ENCODE measurements at places on chromosomes 1 and 21.

GRCh38 chr1:192579010-192579738, 3.6 kb downstream of the RGS1 start:
- DNase-seq, result no peak

- no peak for DNase-seq
Measured at GRCh38 chr1:205275133-205275532, 46.4 kb downstream of the NUAK2 start.

GRCh38 chr1:48677306-48678287, 99.1 kb downstream of the BEND5 start:
- DNase-seq, result peak; percentile 44

DNA sequence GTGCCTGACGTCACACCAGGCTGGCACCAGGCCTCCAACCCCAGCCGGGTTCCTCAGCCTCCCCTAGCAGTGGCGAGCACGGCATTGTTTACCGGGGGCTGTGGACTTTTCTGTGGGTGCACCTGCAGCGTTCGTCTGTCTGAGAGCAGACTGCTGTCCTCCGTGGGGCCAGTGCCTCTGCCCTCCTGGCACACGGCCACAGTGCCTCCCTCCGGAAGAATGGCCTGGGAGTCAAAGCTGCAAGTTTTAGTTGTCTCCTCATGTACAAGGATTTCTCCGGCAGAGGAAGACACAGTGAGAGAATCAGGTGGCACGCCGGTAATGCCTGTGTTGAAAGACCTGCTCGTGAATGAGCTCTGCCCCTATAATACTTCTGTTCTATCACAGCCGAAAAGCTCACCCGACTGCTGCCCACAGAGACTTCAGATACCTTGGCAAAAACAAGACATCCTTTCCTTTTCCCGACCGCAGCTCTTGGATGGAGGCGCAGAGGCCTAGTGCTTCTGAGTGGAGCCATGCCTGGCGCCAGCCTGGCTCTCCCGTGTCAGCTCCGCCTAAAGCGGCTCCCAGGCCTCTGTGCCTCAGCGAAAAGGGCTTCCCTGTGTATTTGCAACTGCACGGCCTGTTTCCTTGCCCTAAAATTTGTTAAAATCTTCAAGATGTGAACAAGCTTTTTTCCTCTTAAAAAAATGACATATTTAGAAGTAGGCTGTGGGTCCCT, 71.4 kb downstream of the AGPAT3 start:
- DNase-seq, result no peak

- DNase-seq, result no peak
Measured at GRCh38 chr1:36510418-36510817, 27.7 kb upstream of the CSF3R start.

- DNase-seq, result no peak
Measured at GRCh38 chr1:184867866-184868689, 106.2 kb downstream of the NIBAN1 start.

GRCh38 chr1:215600258-215600792, 33.2 kb downstream of the KCTD3 start:
- DNase-seq, result no peak

DNA sequence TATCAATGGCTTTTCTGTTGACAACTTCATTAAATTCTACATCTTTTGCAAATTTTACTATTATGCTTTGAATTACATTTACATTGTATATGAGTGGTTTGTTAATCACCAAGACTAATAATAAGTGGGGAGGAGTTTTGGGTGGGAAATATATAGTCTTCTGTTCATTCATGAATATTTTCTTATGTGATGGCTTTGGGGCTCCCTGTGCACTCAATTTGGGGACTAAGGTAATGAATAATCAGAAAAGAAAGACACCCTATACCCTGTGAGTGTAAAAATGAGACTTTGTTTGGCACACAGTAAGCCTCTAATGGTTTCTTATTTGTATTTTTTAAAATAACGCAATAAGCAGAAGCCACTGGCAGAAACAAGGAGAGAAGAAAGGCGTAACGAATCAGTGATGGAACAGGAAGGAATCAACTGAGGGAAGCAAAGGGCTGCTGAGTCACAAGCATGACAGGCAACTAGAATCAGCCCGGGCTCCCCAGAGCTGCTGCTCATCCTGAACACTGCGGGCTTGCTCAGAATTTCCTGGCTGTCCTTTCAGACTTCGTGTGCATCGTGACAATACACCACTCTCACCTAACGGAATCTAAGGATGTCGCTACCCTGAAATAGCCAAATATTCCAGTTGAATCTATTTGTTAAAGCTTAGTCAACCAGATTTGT, 20.8 kb upstream of the RGS2 start:
- no peak for DNase-seq

DNA sequence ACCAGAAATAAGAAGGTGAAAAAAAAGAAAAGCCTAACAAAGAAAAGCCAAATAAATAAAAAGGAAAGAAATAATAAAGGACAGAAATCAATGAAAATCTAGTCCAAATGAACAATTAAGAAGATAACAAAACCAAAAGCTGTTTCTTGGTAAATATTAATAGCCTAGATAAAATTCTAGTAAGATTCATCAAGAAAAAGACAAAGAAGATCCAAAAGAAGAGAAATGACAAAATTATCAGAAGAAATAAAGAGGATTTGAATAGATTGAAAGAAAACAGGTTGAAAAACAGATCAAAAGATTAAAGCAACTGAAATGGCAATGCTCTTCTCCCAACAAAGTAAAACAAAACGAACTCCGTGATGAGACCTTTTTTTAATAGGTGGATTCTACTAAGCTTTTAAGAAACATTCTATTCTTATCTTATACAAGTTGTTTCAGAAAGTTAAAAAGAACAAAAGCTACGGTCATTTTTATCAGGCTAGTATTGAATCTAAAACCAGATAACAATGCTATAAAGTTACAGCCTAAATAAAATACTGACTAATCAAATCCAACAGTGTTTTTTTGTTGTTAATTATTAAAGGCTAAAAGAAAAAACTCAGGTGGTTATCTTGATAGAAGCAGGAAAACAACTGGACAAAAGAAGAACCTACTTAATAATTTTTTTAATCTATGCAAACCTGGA, 50.9 kb downstream of the ENAH start:
- no peak for DNase-seq

GRCh38 chr21:31493350-31493880, 149.4 kb upstream of the TIAM1 start:
- DNase-seq, result no peak

DNA sequence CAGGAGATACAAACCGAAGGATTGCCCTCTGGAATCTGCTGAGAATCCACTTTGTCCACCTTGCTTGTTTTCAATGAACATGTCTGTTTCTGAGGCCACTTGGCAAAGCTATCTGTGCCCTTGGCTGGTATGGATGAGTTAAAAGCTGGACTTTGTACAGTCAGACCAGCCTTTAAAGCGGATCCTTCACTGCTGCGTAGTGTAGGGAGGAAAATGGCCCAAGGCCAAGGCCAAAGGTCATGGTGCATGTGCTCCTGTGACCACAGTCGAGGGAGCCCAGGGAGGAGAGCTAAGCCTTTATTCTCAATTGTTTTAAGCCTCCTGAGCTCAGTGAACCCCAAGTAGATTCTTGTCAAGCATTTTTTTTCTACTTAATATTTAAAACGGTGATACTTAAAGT, 37.0 kb downstream of the KCNJ15 start:
- no peak for DNase-seq

DNA sequence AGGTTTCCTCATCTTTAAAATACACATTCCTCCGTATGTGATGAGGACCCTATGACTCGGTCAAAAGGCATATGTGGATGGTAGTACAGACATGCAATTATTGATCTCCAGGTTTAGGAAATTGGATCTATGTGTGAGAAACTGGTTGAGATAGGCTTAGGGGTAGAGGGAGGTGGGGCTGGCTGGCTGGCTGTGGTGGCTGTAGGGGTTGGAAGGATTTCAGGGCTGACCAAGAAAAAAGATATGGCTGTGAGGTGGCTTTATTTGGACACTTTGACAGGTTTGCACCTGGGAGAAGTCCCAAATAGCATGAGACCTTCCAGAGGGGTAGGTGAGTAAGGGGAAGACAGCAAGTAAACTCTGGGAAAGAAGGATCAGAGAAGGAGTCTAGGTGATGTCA, 39.6 kb upstream of the ADAM30 start:
- DNase-seq, result no peak

GRCh38 chr1:70504821-70505193, 93.7 kb downstream of the CTH start:
- no peak for DNase-seq

GRCh38 chr1:154328318-154329151, 3.2 kb downstream of the ATP8B2 start:
- peak; percentile 77 for DNase-seq

GRCh38 chr1:175904808-175905207, 161.4 kb upstream of the TNR start:
- DNase-seq, result no peak

DNA sequence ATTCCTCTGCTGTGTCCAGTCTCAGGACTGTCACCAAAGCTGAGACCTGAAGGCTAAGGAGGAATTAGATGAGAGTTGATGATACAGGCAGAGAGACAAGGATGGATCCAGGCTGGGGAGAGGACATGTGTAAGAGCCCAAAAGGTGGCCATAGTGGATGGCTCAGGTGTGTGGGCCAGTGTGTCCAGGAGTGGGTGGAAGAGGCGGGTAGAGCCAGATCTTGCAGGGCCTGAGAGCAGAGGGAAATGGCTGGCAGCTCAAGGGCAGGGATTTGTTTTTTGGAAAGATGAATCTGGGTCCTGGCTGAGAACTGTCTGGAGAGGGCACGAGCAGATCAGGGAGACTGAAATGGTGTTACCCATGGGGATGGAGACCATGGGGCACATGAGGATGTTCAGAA, 38.1 kb downstream of the AZIN2 start:
- DNase-seq, result no peak

DNA sequence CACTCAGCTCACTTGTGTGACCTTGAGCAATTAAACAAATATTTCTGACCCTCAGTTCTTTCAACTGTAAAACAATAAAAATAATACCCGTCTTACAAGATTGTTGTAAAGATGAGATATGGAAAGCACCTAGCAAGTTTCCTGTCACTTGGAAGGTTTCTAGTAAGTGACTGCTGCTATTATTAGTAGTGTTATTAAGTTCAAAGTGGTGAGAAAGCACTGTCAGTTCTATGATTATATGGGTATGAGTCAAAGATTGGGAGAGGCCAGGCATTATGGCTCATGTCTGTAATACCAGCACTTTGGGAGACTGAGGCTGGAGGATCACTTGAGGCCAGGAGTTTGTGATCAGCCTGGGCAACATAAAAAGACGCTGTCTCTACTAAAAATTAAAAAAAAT, 145.4 kb downstream of the C1orf21 start:
- no peak for DNase-seq

- no peak for DNase-seq
Measured at GRCh38 chr1:207261971-207262370, 59.5 kb upstream of the CD55 start.

DNA sequence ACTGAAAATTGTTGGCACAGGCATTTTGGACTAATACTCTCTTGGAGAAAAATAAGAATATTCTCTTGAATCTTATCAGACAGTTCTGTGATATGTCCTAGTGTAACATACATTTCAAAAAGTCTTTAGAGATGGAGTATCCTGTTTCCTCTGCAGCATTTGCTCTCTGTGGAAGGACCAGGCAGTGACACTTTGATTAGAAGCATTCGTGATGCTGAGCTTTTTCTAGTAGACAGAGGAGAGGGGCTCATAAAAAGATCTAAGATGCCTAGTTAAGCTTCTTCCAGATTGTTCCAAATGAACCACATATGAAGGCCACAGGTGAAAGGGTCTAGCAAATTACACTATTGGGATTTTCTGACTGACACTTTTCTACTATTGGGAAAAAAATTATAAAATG, 120.3 kb downstream of the C1orf21 start:
- no peak for DNase-seq

DNA sequence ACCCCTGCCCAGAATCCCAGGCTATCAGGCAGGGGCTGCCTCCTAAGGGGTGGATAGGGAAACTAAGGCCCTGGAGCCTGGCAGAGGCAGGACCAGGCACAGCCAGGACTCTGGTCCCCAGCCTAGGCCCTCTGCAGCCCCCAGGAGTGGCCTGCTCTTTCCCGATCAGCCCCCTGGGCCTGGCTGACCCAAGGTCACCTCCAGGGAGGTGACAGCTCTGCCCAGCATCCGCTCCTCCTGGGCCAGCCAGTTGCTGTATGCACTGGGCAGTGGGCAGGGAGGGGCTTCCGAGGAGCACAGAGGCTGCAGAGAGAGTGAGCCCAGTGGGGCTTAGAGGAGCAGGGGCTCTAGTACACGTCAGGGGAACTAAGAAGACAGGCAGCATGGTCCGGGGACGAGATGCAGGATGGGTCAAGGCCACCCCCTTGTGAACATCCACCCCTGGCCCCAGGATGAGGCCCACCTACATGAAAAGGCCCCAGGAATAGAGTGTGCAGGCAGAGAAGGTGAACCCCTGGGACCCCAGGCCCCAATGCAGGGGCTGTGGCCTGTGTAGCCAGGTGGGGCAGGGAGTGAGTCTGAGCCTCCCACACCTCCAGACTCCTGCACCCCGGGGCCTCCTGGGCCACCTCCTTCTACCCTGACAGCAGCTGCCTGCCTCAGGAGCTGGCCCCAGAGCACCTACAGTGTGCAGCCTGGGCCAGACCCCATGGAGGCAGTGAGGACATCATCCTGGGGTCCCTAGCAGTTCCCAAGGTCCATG, 32.8 kb downstream of the WNT9A start:
- DNase-seq, result no peak

DNA sequence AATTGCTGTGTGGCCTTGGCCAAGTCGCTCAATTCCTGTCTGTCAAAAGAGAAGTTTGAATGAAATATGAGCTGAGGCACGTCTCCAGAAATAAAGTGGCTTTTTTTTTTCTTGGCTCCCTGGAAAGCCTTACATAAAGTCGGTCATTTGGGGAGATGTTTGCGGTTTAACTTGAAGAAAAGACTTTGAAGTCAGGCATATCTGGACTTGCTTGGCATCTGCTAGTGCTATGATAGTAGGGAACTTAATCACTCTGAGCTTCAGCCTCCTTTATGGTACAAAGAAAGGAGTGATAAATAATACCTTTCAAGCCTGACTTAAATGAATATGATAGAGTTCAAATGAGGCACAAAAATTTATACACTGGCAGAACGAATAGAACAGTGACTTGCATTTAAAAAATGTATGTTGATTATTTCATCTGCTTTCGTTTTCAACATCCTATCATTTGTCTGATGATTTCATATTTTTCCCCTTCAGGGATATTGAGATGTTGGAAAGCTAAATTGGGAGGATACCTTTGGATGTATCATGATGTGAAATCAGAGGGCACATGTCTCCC, 60.2 kb downstream of the FASLG start:
- no peak for DNase-seq

DNA sequence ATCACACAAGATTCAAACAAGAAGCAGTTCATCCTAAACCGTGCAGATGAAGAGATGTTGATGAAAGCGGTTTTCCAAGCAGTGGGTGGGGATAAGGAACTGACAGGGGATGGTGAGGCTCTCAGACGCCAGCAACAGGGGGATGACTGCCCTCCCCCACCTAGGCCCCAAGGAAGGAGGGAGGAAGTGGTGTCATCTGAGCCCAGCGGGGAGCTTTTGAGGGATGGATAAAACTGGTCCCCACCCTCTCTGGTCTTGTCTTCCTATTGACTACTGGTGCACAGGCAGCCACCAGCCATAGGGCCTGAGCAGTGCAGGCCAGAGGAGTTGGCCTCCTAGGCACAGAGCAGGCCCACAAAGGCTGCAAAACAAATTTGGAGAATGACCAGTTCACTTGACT, 175.5 kb downstream of the HUNK start:
- no peak for DNase-seq

GRCh38 chr1:185774394-185774793, 40.2 kb downstream of the HMCN1 start:
- no peak for DNase-seq
